Omental fat pad (tissue), 4 donors: ENCODE measurements at places on chromosomes 5 and 9.

- DNase-seq = no peak
Observed at GRCh38 chr9:36276781-36277181, 18.5 kb upstream of the GNE start.

- DNase-seq = no peak
Observed at GRCh38 chr9:91174772-91175171, 186.9 kb downstream of the AUH start.

- DNase-seq = no peak
Observed at GRCh38 chr5:135713161-135713915, 121.1 kb upstream of the SLC25A48 start.

GRCh38 chr5:76590027-76590426, 33.2 kb downstream of the F2RL2 start:
- no peak for DNase-seq

- DNase-seq = no peak
Observed at GRCh38 chr9:26597542-26598149, 295.0 kb downstream of the CAAP1 start.

DNA sequence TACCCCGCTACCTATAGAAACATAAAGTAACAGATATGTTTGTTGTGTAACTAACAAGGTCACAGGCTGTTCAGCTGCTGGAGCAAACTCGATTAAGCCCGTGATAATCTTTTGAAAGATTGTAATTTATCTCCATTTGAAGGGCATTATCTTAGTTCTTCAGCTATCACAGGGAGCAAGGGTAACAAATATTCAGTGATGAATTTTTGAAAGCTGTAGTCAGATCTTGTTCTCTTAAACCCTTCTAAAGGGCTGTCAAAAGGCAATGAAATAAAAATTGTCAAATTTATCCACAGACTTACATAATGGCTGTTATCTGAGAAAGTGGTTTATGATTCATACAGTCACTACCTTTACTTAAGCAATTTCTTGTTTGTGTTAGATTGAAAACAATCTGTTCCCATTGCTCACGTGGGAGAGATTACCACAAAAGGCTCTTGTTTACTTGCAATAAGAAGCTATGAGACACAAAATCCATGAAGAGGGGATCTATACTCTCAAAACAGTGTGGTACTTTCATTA, 78.3 kb upstream of the ZNF608 start:
- DNase-seq = no peak

DNA sequence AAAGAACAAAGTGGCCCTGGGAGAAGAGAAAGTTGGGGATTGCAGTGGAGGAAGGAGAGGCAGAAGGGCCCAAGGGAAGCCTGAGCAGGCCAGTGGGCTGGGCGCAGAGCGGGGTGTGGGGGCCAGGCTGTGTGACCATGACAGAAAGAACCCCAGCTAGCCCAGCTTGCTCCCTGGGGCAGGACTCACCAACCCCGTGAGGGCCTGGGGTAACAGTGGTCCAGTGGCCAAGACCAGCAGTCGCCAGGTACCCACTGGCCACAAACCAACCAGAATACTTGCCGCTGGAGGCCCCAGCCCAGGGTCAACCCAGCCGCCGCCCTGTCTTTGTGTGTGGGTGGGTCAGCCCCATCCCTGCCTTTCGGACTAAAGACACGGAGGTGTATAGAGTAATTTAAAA, 146.5 kb downstream of the CACNA1B start:
- no peak for DNase-seq

- no peak for DNase-seq
Observed at GRCh38 chr9:128073253-128073886, 5.3 kb downstream of the SLC25A25 start.

DNA sequence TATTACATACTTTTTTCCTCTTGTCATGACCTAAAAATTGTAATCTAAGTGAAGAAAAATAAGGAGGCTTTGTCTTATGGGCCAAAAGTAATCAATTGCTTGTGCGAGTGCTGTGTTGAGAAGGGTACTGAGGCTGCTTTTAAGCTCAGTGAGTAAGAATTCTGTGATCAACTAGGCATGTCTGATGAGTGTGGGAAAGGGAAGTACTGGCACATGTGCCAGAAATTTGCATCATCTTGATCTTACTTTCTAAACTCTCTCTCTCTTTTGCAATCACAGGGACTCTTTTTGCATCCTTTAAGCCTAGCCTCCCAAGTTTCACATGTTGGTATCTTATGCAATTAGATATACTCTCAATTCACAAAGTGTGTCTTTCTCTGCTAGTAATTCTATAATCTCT, 329.9 kb downstream of the KIF4B start:
- DNase-seq = no peak

- no peak for DNase-seq
Observed at GRCh38 chr5:83450967-83451248, 20.6 kb upstream of the VCAN start.

- no peak for DNase-seq
Observed at GRCh38 chr5:143527808-143528207, 124.3 kb upstream of the NR3C1 start.

GRCh38 chr5:117058740-117059139, 484.1 kb upstream of the SEMA6A start:
- DNase-seq = no peak

- DNase-seq = no peak
Observed at GRCh38 chr9:69583645-69584234, 88.4 kb downstream of the APBA1 start.

GRCh38 chr5:57175551-57176309, 1.9 kb downstream of the GPBP1 start:
- no peak for DNase-seq

DNA sequence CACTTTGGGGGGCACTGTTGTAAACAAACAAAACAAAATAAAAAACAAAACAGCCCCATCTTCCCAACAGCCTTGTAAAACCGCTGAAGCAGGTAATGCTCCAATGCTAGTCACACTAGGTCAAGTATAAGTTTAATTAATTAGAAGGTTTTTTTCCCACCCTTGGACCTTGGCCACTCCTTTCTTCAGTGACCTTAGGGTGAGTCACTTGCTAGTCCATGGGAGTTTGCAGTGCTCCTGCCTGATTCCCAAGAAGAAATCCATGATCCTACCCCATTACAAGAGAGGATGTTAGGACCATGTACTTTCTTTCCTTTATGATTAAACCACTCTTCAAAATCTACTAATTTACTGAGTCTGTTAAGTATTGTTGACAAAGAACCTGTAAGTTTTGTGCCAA, 192.2 kb upstream of the CDKN2B start:
- DNase-seq = no peak

DNA sequence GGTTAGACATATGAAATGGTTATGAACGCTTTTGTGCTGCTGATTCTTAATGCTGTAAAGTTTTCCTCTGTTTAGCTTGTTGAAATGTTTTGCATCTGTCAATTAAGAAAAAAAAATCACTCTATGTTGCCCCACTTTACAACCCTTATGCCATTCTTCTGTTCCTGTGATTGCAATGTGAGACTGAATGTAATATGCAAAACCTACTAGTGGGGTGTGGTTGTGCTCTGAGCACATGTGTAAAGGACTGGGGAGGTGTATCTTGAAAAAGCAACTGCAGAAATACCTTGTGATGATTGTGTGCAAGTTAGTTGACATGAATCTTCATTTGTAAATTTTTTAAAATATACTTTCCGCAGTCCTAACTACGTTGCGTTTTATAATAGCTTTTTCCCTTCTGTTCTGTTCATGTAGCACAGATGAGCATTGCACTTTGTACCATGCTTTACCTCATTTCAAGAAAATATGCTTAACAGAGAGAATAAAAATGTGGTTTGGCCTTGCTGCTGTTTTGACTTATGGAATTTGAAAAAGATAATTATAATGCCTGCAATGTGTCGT, 357.0 kb upstream of the PIK3R1 start:
- DNase-seq = no peak

DNA sequence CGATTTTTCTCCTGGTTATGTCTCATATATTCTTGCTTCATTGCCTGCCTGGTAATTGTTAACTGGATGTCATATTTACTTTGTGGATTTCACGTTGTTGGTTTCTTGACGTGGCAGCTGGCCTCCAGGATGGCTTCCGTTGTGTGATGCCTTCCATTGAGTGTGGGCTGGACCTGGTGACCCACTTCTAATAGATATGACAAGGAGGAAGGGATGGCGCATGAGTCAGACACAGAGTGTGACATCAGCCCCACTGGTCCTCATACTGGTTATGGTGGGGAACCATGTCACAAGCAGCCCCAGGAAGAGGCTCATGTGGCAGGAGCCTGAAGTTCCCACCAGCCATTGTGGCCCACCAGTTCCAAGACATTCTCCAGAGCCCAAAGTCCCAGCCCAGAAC, 6.4 kb upstream of the PAEP start:
- no peak for DNase-seq

DNA sequence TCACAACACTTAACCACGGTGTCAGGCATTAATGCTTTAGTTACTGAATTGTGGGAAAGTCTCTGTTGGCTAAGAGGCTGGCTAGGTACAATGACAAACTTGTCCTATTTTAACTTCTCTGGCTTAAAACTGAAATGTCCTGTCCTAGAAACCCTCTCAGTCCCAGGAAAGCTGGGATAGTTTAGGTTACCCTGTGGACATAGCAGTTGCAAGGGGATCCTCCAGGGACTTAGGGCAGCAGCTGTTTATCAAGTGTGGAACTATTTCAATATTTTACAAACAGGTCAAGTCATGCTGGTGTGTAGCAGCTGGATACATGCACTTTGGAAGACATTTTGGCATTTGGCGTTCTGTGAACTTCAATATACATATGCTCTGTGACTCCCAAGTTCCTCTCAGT, 95.0 kb upstream of the ARRDC3 start:
- DNase-seq = no peak

DNA sequence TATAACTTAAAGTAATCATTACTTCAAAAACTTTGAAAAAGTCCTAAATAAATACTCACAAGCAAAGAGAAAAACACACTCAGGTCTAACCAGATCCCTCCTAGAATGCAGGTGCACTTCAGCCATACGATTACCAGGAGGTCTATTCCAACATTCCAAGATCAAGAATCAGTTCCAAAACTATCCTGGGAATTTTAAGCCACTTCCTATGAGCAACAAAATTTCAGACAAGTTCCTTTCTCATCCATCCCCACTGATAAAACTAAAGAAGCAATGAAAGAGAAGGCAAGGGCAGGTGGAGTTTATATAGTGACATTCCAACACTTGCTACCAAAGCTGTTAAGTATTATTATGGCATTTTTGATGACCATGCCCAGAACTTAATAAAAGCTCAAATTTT, 29.6 kb downstream of the MLLT3 start:
- no peak for DNase-seq

DNA sequence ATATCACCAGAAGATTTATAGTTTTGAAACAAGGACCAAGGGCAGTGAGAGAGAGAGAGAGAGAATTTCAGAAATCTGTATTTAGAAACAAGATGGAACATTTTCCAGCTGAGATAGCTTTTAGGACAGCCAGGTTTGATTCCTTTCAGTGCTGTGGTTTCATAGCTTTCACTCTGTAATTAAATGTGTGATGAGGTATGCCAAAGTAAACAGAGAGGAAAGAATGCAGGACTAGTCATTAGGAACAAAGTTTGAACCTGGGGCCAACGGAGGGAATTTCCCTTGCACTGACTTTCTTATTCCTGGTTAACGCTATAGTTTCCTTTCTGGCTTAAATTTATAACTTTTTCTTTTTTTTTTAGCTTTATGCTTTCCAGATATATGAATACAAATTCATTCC, 10.0 kb upstream of the CCL28 start:
- DNase-seq = no peak

- no peak for DNase-seq
Observed at GRCh38 chr9:25724424-25724823, 46.2 kb upstream of the TUSC1 start.

DNA sequence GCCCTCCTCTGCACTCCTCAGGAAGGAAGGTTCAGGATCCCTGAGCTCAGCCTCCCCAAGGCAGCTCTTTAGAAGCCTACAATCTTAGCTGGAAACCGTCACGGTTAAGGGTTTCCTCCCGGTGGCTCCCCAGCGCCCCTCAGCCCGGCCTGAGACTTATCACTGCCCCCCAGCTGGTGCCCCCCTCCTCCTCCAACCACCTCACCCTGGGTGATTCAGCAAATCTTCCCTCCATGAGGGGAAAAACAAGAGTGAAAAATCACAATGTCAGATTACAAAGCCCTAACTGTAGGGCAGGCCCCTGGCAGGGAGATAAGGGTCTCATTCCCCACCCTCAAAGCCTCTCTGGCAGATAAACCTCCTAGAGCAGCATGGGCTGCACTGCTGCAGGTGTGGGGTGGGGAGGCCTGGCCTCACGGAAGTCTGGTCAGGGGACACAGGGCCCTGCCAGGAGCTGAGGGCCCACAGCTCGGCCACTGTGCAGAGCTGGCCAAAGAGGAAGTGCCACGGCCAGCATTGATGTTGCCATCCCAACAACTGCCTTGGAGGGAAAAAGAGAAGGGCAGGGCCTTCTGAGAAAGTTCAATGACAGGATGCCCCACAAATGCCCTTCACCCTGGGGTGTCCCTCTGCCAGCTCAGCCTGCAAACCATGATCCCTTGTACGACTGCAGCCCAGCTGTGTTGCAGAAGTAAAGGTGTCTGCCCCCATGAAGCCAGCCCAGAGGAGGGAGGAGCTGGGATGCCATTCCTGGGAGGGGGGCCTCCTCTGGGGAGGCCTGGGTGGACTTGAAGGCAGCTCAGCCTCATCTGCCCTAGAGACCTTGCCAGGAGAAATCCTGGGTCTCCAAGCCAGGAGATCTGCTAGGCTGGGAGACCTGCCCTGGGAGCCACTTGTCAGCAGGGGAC, 25.9 kb downstream of the GFI1B start:
- DNase-seq = no peak

DNA sequence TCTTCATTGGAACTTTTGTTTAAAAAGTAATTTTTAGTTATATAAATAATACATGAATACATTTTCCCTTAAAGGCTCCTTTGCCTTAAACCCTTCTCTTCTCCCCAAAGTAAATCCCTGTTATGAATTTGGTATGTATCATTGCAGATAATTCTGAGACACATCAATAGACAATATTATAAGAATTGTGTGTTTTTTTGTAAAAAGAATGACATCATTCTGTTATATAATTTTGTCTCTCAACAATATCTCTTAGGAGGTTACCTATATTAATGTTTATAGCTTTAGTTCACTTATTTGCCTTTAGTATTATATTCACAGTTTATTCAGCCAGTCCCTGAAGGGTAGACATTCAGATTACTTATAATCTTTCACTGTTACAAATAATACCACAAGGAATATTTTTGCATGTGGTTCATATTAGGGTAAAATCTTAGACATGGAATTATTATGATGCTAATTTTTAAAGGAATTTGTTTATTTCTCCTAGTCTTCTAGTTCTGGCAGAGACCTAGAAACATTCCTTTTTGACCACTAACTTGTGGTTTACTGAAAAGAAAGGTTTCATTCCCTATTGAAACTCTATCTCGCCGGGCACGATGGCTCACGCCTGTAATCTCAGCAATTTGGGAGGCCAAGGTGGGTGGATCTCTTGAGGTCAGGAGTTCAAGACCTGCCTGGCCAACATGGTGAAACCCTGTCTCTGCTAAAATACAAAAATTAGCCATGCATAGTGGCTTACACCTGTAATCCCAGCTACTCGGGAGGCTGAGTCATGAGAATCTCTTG, 105.6 kb downstream of the KCTD16 start:
- DNase-seq = no peak

DNA sequence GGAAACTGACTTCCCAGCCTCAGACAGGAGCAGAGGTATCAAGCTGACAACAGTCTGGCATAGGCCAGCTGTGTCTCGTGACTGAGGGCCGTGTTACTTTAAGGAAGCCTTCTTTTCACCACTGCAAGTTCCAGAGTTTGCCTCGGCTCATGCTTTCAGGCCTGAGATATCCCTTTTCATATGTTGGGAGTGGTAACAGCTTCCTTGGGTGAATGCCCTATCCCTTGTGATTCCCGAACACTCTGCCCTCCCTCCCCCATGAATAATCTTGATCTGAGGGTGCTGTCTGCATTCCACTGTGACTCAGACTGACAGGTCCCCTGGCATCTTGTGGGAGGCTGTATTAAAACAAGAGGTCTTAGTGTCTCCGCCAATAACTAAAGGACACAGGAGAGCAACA, 49.7 kb upstream of the ARL15 start:
- DNase-seq = no peak
